ENCODE measurements at places on chromosomes 16 and 17. TPM values are rescaled to one million over a fixed set of nuclear protein-coding genes. Genes with fewer than 3 reads are reported as not detected.
A peak's percentile ranks its signal among the peaks of the same experiment; 100 is the strongest.

The CDRT15 gene
- polyA plus RNA-seq, result not detected

- DNase-seq, result no peak
Measured at GRCh38 chr17:48071654-48072053, 23.5 kb downstream of the NFE2L1 start.

- no peak for DNase-seq
Measured at GRCh38 chr17:19686400-19687090, 29.8 kb downstream of the SLC47A2 start.

- no peak for DNase-seq
Measured at GRCh38 chr17:64441772-64442540, 7.0 kb upstream of the MILR1 start.

DNA sequence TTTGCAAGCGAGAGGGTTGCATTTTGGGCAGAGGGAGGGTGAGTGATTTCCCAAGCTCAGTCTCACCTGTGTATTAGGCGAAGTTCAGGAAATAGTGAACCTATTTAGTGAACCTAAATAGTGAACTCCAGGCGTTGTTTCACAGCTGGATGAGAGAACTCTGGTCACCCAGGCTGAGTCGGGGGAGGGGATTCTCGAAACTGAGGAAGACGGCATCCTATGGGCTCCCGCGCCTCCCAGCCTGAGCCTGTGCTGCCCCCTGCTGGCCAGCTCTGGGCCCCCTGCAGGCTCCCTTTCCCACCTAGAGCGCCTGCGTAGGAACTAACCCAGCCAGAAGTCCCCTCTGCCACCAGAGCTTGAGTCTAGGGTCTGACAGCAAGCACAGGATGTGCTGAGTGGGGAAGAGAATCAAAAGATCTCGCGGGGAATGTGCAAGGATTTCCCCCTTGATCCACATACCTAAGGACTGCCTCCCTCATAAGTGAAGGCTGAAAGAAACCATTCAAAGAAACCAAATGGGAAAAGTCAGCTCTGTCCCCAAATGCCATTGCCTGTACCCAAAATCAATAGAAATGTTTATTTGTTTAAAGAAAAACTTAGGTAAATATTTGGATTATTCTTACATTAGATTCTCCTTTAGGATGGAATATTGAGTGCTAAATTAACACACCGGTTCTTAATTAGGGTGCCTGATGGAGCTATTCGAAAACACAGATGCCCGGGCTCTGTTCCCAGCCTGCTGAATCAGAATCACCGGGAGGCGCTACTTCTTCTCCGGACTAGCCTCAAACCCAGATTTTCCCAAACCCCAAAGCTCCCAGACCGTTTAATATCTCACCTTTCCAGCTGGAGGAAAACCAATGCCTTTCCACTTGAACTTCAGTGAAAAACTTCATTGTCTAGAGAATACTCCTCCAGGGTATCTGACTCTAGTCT, 14.8 kb upstream of the MARVELD3 start:
- peak; percentile 82 for DNase-seq

- DNase-seq, result peak; percentile 34
Measured at GRCh38 chr17:45394913-45395568, 37.6 kb downstream of the ARHGAP27 start.

GRCh38 chr17:42562388-42563142, 617 bp downstream of the COASY start:
- no peak for DNase-seq

GRCh38 chr16:85123891-85124635, 11.8 kb upstream of the CIBAR2 start:
- no peak for DNase-seq

DNA sequence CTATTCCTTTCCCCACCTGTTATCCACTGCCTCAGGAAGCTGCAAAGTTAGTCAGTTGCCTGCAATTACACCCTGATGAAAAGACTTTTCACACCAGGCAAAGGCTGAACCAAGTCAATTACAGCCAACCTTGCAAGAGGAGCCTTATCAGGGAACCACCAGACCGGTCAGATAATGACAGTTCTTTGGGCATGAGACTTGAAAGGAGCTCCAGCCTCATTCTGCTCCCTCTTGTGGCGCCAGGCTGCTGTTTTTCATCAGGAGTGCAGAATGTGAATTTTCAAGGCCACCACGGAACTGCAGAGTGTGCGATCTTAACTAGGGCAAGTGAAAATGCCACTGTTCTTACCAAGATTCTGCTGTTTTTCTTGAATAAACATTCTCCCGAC, 22.5 kb downstream of the DNAI2 start:
- no peak for DNase-seq

The CDRT4 gene
- not detected for polyA plus RNA-seq

All from naive B cell (primary cell).